ENCODE measurements at places on chromosomes 1 and 21. TPM values are rescaled to one million over a fixed set of nuclear protein-coding genes. Genes with fewer than 3 reads are reported as not detected.

DNA sequence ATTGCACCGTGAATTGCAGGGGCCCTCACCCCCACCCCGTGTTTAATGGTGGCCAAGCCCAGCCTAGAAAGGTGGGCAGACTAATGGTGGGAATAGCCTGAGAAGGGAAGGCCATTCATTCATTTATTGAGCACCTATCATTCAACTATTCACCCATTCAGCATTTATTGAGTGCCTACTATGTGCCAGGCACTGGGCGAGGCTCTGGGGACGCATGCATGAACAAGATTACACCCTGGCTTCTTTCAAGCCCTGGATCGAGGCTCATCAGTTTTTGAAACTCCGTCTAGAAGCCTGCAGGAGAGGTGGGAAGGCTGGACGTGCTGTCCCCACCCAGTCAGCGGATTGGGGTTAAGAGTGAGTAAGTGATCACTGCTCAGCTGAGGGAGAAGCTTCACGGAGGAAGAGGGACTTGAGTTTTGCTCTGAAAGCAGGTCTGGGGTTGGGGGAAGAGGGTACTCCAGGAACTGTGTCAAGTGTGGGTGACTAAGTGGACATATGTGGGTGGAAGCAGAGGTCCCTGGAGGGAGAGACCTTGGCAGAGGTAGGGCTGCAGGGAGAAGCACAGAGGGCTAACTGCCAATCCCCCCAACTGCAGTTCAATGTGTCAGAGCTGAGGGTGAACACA, 35.6 kb downstream of the MEF2D start:
- DNase-seq = no peak

GRCh38 chr1:196651637-196652215, at the start of gene CFH:
Gene CFH (plus strand): TSS chr1:196652043. CDS start chr1:196652118, 75 bp downstream.
- DNase-seq = no peak

DNA sequence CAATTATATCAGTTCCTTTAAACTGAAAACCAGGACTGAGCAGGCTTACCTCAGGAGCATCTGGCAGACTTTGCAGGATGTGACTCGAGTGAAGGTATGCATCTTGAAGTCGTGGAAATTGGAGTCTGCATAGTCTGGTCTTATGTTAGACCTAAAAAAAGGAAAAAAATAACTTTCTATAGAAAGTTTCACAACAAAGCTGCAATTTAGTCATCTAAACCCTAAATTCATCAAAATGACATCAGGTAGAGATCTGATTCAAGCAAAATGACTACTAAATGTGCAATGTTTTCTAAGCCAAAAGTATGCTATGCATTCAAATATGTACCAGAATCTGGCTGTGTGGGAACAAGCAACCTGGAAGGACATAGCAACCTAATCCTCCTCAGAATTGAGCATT, 260.1 kb downstream of the VAV3 start:
- no peak for DNase-seq

DNA sequence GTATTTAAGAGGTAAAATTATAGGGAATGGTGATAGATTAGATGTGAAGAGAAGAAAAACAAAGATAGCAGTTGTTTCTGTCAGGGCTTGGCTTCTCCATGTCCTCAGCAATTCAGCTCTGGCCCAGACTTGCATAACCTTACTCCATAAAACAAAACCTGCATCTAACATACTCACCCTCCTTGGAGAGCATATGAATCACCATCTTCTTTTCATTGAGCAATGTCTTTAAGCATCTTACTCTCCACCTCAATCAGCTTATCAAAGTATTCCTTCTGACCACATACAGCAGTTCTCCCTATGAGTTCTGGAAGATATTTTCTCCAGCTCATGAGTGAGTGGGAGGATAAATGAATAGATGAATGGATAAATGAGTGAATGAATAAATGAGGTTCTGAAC, 49.0 kb downstream of the RAB3B start:
- DNase-seq = no peak

GRCh38 chr1:171794085-171794484, 12.6 kb downstream of the METTL13 start:
- DNase-seq = no peak

- DNase-seq = no peak
Observed at GRCh38 chr1:12714710-12715475, 1.0 kb upstream of the AADACL3 start.

GRCh38 chr1:217137210-217137881, 414.1 kb upstream of the ESRRG start:
- DNase-seq = no peak

GRCh38 chr1:7669559-7670311, 101.4 kb upstream of the VAMP3 start:
- DNase-seq = no peak

GRCh38 chr1:198123133-198123532, 33.7 kb upstream of the NEK7 start:
- DNase-seq = no peak

The HPCAL4 gene
- total RNA-seq = not detected

The PPP1R8 gene
- total RNA-seq = 43.7 TPM

The KRTAP19-5 gene
- not detected for total RNA-seq

The LIPI gene
- total RNA-seq = not detected

The NKAIN1 gene
- not detected for total RNA-seq

The ANKRD65 gene
- 7.3 TPM for total RNA-seq

The CSTB gene
- 27.9 TPM for total RNA-seq
